ENCODE measurements at places on chromosomes 6 and 20. TPM values are rescaled to one million over a fixed set of nuclear protein-coding genes. Genes with fewer than 3 reads are reported as not detected.

DNA sequence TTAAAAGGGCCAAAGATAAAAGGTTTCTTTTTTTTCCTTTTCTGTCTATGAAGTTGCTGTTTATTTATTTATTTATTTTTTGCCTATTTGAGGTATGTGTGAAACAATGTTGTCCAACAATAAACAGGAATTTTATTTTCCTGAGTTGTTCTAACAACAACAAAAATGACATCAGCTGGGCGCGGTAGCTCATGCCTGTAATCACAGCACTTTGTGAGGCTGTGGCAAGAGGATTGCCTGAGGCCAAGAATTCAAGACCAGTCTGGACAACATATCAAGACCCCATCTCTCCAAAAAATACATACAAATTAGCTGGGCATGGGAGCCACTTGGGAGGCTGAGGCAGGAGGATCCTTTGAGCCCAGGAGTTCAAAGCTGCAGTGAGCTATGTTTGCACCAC is 44.1 kb downstream of the MGME1 start:
- no peak for DNase-seq
- no peaks in the 10 kb centered on the region for H3K36me3 ChIP-seq
- H3K4me3 ChIP-seq: no peak overlapping the region
- H3K27ac ChIP-seq: no peak overlapping the region

GRCh38 chr20:57996936-57997890 is 231.2 kb downstream of the ANKRD60 start:
- peaks cover 6% of the 10 kb centered on the region for H3K4me1 ChIP-seq
- H3K27me3 ChIP-seq: no peaks in the 10 kb centered on the region
- no peak overlapping the region for H3K27ac ChIP-seq
- no peak for DNase-seq

DNA sequence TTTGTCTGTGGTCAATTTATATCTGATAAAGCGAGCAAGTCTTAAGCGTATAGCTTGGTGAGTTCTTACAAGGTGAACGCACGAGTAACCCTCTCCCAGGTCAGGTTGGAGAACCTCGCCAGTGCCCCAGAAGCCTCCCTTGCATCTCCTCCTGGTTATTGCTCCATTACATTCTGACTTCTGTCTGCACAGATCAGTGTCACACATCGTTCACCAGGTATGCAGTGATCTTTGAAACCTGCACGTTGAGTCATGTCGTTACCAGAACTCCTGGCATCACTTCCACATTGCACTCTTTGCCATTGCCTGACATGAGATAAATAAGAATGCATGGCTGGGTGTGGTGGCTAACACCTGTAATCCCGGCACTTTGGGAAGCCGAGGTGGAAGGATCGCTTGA is 44.2 kb downstream of the AKAP12 start:
- no peak for DNase-seq
- H3K27ac ChIP-seq: peak overlapping the region; percentile 39
- peaks cover 21% of the 10 kb centered on the region for H3K4me1 ChIP-seq
- no peaks in the 10 kb centered on the region for H3K27me3 ChIP-seq

DNA sequence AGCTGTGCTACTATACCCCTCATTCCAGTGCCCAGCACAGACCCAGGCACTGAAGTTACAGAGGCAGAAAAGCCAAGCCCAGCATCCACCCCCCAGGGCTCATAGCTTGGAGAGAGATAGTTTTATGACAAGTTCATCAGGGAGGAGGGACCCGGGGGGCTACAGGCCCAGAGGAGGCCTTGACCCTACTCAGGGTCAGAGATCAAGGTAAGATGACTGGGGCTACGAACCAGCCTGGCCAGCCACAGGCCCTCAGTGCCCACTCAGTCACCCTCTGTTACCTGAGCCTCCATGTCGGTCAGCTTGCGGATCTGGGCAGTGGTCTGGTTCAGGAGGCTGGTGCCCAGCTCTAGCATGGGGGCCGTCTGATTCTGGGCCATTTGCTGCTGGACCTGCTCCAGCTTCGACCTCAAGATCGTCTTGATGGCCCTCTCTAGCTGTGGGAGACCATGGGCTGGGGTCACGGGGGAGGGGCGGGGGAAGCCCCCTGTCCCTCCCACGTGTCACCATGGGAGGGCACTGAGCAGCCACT is 26.1 kb downstream of the ANGPT4 start:
- no peaks in the 10 kb centered on the region for H3K36me3 ChIP-seq
- DNase-seq: no peak
- H3K27me3 ChIP-seq: no peaks in the 10 kb centered on the region
- H3K4me1 ChIP-seq: peaks cover 10% of the 10 kb centered on the region
- no peak overlapping the region for H3K27ac ChIP-seq
- H3K4me3 ChIP-seq: no peak overlapping the region

GRCh38 chr6:16972535-16972934 is 129.3 kb upstream of the STMND1 start:
- no peak overlapping the region for H3K27ac ChIP-seq
- DNase-seq: no peak
- no peak overlapping the region for H3K4me3 ChIP-seq
- H3K4me1 ChIP-seq: no peaks in the 10 kb centered on the region
- H3K36me3 ChIP-seq: no peaks in the 10 kb centered on the region
- H3K27me3 ChIP-seq: peaks cover 9% of the 10 kb centered on the region

The CAGE1 gene
- not detected for polyA plus RNA-seq

The ZNF335 gene
- polyA plus RNA-seq: 13.1 TPM

DNA sequence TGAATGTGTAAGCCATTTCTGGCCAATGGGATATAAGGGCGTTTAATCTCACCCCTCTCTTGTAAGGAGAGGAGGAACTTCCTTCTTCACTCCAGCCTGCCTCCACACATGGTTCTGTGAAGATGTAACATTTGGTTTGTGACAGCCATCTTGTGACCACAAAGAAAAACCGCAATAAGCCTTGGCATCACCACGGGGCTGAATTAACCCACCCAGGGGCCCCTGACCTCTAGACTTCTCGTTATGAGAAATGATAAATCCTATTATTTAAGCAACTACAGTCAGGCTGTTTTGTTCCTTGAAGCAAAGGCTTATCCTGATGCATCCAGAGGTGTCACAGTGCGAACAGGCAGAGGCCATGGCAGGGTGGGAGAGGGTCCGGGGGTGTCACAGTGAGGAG is 139.7 kb downstream of the CDC5L start:
- no peaks in the 10 kb centered on the region for H3K36me3 ChIP-seq
- no peak overlapping the region for H3K4me3 ChIP-seq
- H3K27ac ChIP-seq: no peak overlapping the region
- no peaks in the 10 kb centered on the region for H3K27me3 ChIP-seq
- no peaks in the 10 kb centered on the region for H3K4me1 ChIP-seq
- DNase-seq: no peak

DNA sequence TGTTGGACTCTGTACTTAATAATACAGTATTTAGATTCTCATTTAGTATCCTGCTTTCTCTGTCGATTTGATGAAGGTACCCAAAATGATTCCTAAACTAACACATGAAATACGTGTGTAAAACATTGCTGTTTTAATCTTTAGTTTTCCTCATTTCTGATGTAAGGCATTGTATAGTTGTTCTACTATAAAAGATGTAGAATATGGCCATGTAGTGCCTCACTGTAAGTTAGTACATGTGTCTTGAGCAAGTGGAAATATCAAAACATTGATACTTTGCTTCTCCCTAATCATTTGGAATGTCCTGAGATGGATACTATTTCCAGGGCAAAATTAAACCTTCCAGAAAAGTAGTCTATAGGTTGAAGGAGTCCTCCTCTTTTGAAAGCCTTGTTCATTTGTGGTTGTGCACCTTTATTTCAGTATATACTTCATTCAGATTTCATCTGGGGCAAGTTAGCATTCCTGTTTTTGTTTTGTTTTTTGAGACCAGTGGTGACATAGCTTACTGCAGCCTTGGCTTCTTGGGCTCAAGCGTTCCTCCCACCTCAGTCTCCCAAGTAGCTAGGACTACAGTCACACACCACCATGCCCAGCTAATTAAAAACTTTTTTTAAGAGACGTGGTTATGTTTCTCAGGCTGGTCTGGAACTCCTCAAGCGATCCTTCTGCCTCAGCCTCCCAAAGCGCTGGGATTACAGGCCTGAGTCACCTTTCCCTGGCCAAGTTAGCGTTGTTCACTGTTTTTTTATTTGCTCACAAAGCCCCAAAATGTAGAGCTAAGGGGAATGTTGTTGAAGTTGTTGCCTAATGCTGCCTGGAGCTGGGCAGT is 11.6 kb downstream of the SRSF3 start:
- H3K27ac ChIP-seq: peak overlapping the region; percentile 41
- peaks cover 72% of the 10 kb centered on the region for H3K36me3 ChIP-seq
- no peaks in the 10 kb centered on the region for H3K27me3 ChIP-seq
- no peak for DNase-seq

The LST1 gene
- 8.7 TPM for polyA plus RNA-seq

DNA sequence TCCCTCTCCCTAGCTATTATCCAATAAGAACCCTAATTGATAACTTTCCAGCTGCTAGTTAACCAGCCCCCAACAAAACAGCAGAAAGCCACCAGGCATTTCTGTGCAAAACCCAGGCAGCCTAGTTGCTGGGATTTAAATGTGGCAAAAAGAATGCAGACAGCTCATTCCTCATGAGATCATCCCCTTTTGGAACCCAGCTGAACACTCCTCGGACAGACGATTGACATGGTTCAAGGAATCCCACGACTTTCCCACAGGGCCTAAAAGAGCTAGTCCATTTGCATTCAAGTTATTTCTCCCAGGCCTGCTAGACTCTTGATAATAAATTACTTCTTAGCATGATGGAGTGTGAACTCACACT is 24.0 kb downstream of the JAG1 start:
- peaks cover 57% of the 10 kb centered on the region for H3K36me3 ChIP-seq
- no peak overlapping the region for H3K4me3 ChIP-seq
- H3K27ac ChIP-seq: peak overlapping the region; percentile 57
- DNase-seq: no peak

DNA sequence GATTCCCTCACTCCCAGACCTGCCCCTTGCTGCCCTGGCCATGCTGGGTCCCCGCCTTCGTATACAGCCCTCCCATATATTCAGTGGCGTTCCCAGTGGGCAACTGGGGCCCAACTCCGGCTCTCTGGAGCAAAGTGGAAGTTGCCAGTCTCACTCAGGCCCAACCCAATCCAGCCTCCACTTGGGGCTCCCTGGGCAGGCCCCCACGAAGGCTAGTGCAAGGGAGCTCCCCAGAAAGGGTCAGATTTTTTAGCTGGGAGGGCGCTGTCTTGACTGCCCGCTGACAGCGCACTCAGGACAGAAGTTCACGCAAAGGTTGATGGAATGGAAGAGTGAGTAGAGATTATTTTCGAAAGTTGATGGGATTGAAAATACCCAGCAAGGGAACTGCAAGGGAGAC is 5.9 kb downstream of the TP53TG5 start:
- no peak overlapping the region for H3K27ac ChIP-seq
- H3K4me3 ChIP-seq: no peak overlapping the region
- H3K27me3 ChIP-seq: no peaks in the 10 kb centered on the region
- DNase-seq: no peak
- H3K4me1 ChIP-seq: peaks cover 23% of the 10 kb centered on the region

DNA sequence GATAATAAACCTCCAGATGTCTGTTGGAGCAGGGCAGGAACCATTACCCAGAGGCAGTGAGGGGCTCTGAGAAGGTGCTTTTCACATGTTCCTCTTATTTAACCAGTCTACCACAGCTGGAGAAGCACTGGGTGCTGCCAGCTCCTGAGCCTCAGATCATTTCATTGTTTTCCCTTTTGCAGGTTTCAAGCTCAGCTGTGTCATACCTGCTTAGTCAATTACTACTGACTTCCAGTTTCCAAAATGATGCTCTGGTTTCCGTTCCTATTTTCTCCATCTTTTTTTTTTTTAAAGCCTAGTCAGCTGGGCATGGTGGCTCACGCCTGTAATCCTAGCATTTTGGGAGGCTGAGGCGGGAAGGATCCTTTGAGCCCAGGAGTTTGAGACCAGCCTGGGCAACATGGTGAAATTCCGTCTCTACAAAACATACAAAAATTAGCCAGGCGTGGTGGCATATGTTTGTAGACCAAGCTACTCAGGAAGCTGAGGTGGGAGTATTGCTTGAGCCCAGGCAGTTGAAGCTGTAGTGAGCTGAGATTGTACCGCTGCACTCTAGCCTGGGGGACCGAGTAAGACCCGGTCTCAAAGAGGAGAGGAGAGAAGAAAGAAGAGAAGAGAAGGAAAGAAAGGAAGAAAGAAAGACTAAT is 6.7 kb downstream of the FLOT1 start:
- H3K27me3 ChIP-seq: no peaks in the 10 kb centered on the region
- peaks cover 30% of the 10 kb centered on the region for H3K4me1 ChIP-seq
- no peak for DNase-seq
- peak overlapping the region; percentile 31 for H3K27ac ChIP-seq
- H3K4me3 ChIP-seq: no peak overlapping the region

The ESR1 gene
- 0.09 TPM for polyA plus RNA-seq

DNA sequence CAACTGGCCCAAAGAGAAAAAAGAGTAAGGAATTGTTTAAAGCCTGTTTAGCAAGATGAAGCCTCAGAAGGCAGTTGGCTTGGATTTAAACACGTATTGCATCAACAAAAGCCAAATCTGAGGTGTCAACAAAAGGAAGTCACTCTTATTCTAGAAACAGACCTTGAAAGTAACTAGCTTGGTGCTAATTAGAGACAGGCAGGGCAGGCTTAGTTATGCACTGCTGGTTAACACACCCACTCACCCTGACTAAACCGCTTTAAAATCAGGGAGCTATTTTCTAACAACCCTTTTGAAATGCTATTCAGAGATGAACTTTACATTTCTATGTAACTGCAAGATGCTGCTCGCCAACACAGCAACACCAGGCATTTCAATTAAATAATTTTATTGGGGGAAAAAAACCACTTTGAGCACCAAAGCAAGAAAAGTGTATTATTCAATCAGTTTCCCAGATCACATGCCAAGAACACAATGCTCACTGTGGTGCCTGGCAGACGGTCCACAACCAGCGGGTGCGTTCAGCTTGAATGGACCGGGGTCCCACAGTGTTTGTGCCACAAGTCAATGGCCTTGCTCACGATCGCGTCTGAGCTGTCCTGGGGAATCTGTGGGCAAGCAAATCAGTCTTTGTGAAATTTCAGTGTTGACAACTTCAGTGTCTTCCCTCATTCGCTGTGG is 23.6 kb downstream of the TBC1D7 start:
- H3K4me1 ChIP-seq: peaks cover 20% of the 10 kb centered on the region
- no peaks in the 10 kb centered on the region for H3K36me3 ChIP-seq
- no peak overlapping the region for H3K27ac ChIP-seq
- H3K27me3 ChIP-seq: no peaks in the 10 kb centered on the region
- H3K4me3 ChIP-seq: no peak overlapping the region
- no peak for DNase-seq

DNA sequence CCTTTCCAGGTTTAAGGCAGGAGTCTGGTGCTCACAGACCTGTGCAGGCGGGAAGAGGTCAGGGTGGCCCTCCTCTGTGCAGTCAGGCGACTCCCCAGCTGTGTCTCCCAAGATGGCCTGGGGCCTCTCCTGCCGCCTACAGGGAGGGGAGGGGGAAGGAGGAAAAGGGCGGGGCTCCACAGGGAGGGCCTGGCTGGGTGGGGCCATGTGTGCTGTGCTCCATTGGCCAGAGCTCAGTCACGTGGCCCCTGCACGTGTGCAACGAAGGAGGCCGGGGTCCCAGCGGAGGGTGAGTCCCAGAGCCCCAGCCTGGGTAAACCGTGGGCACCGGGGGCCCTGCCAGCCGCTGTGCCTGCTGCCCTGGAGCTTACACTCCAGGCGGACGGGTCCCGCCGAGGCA is 211.6 kb downstream of the ZDHHC14 start:
- H3K27me3 ChIP-seq: no peaks in the 10 kb centered on the region
- no peaks in the 10 kb centered on the region for H3K36me3 ChIP-seq

- H3K27me3 ChIP-seq: no peaks in the 10 kb centered on the region
- H3K27ac ChIP-seq: no peak overlapping the region
- H3K4me3 ChIP-seq: no peak overlapping the region
- H3K4me1 ChIP-seq: no peaks in the 10 kb centered on the region
- no peaks in the 10 kb centered on the region for H3K36me3 ChIP-seq
- no peak for DNase-seq
Observed at GRCh38 chr20:7903429-7903828, 36.8 kb downstream of the HAO1 start.

- no peak overlapping the region for H3K27ac ChIP-seq
- H3K4me1 ChIP-seq: peaks cover 47% of the 10 kb centered on the region
- no peak for DNase-seq
- H3K4me3 ChIP-seq: no peak overlapping the region
- no peaks in the 10 kb centered on the region for H3K27me3 ChIP-seq
Observed at GRCh38 chr6:44117397-44118128, 9.7 kb downstream of the MRPL14 start.

Data from heart right ventricle (tissue), 16 donors.